Hematopoietic multipotent progenitor cell treated with erythropoietin and hydrocortisone succinate and interleukin-3 and kit ligand, for 6 days (in vitro differentiated cells): ENCODE measurements at places on chromosomes 1 and 21.

GRCh38 chr1:61141288-61142042 lies 59.1 kb downstream of the NFIA start:
- DNase-seq: peak; percentile 59

DNA sequence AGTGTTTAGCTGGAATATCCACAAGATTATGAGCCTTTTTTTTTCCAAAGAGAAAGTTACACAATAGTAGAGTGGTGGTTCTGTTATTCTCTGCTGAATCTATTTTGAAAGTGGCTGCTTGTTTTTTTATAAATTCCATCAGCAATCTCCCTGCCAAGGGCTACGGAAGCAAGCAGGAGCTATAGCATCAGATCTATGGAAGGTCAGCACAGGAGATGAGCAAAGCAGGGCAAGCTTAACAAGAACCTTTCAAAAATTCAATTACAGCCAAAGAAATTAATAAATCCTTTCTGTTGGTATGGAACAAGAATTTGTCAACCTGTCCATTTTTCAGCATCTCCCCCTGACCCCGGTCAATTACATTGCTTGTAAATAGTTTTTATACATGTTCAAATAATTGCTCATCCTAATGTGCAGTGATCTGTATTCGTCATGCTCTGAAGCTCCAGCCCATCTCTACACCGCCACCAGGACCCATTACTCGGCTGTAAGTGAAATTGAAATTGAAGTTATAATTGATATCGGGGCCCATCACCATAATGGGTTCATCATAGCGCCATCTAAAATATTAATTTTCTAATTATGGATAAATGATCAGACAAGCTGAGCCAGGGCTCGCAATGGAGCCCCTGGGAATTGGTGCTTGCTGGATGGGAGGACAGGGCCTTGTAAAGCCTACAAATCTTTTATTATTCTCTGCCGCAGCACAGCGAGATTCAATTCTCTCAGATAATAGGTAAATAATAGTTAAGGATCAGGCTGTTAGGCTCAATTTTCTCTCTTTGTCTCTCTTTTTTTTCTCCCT lies 215.1 kb downstream of the ATG4C start:
- DNase-seq: no peak

GRCh38 chr21:14923468-14923867 lies 141.3 kb downstream of the NRIP1 start:
- no peak for DNase-seq

- DNase-seq: peak; percentile 42
These were observed at the start of gene SLC37A1 for GRCh38 chr21:42513151-42513984. Gene SLC37A1 (plus strand): TSS chr21:42513852. CDS start chr21:42518455, 4,603 bp downstream.

- no peak for DNase-seq
These were observed 56.0 kb downstream of the SDCCAG8 start for GRCh38 chr1:243311809-243312208.

- no peak for DNase-seq
These were observed 27.2 kb downstream of the TSEN15 start for GRCh38 chr1:184078564-184079249.

GRCh38 chr1:199194862-199195261 lies 556.0 kb downstream of the PTPRC start:
- DNase-seq: no peak
